ENCODE measurements at places on chromosomes 6 and 20.

DNA sequence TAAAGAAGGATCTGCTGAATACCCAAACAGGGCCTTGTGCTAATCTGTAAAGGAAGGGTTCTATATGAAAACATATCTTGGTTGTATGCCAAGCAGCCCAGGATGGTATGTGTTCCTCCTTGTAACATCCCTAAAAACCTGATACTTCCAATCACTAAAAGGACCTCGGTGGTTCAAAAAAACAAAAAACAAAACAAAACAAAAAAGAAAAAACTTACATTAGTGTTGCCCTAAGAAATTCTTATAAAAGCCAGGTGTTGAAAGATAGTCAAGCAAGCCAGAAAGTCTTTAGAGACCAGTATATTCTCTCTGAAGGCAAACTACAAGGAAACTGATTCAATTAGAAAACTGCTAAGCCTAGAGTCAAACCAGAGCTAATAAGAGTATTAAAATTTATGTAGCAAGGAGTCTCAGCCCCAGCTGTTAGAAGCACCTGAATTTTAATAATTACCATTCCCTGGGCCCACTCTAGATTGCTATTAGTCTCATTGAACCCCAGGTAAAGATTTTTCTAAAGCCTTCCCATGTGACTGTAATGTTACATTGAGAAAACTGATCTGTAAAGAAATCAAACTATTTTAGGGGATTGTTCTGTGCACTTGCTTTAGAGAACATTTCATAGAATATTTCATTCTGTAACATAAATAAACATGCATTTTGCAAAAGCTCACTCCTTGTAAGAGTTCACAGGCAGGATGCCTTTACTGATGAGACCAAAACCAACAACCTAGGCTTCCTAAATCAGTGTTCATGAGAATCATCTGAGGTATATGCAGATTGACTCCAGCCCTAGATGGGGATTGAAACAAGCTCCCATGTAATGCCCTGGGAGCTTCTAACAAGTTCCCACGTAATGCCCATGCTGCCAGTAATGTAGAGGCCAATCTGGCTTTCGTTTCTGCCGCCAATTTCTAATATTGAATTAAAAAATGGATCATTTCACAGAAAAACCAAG lies 95.2 kb upstream of the BTN3A2 start:
- DNase-seq, result no peak

- DNase-seq, result no peak
Observed at GRCh38 chr6:19603721-19604120, 233.4 kb upstream of the ID4 start.

- peak; percentile 8 for DNase-seq
Observed at GRCh38 chr20:2986466-2986865, 57.0 kb upstream of the GNRH2 start.

DNA sequence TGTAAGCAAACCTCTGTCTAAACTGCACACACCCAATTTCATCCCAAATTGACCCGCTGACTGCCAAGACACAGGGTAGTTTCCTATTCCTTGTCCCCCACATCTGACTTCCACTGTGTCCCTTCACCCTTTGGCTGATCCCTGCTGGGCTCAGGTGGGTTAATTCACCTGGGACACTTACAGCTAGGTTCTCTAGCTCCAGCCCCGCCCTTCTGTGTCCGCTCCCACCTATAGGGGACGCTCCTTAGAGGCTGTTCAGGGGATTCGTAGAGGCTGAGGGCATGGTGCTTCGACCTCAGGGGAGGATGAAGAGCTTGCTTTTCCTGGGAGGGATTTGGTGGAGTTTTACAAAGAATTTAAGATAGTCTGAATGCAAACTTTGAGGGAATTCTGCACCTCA lies 4.0 kb upstream of the CD93 start:
- no peak for DNase-seq

DNA sequence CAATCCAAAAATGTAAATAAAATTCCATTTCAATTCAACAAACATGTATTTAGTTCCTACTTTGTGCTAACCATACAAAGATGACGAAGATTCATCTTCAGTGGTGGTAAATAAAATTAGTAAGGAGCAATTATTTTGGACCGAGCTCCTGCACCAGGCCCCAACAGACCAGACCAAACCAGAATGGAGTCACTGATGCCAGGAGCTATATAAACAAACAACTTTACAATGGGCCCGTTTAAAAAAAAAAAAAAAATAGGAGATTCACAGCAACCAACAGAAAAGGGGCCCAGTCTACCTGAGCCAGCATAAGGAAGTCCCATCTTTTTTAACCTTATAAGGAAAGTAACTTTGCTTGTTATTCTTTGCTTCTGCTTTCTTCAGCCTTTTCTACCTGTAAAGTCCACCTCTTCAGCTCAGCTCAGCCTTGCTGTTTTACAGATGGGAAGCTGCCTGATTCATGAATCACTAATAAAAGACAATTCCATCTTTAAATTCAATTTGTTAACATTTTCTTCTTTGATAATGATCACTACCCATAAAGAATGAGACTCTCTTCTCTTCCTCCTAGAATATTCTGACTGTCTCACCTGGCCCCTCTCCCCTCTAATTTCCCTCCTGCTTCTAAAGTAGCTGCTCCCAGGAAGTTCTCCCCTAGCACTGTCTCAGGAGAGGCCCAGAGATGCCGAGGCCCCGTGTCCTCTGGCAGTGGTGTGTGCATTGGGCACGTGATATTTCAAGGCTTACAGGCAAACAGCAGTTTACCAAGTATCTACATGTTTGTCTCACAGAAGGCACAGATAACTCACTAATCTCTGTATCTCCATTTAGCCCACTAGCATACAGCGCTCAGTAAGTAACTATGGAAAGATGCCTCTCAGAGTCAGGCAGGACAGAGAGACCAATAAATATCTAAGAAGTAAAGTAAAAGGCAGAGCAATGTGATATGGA lies 8.4 kb downstream of the MBOAT1 start:
- DNase-seq, result no peak

GRCh38 chr6:83677791-83678190 lies 31.1 kb downstream of the SNAP91 start:
- DNase-seq, result no peak

DNA sequence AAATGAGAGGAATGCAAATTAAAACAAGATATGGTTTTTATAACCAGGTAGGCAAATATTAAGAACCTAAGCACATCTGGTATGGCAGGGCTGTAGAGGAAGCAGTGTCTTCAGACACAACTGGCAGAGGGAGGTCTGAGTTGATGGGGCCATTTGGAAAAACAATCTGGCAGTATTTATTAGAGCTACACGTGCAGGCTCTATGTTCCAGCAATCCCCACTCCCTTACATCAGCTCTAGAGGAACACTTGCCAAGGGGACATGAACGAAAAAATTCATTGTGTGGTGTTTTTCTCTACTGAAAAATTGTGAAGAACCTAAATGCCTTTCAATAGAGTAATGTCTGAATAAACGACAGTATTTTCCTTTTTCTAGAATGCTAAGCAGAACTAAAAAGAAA lies 111.6 kb upstream of the EDN1 start:
- DNase-seq, result no peak

Measured in activated T-helper 1 cell treated with anti-CD3 and anti-CD28 coated beads, Interleukin-2, amount 50 U/mL, for 16 hours (primary cell).